CD14-positive monocyte (primary cell): ENCODE measurements at places on chromosomes 4 and X. TPM values are rescaled to one million over a fixed set of nuclear protein-coding genes. Genes with fewer than 3 reads are reported as not detected.

- DNase-seq, result no peak
- H3K4me1 ChIP-seq, result no peaks in the 10 kb centered on the region
- no peak overlapping the region for H3K27ac ChIP-seq
These were observed 77.8 kb upstream of the HELT start for GRCh38 chr4:184940500-184940899.

DNA sequence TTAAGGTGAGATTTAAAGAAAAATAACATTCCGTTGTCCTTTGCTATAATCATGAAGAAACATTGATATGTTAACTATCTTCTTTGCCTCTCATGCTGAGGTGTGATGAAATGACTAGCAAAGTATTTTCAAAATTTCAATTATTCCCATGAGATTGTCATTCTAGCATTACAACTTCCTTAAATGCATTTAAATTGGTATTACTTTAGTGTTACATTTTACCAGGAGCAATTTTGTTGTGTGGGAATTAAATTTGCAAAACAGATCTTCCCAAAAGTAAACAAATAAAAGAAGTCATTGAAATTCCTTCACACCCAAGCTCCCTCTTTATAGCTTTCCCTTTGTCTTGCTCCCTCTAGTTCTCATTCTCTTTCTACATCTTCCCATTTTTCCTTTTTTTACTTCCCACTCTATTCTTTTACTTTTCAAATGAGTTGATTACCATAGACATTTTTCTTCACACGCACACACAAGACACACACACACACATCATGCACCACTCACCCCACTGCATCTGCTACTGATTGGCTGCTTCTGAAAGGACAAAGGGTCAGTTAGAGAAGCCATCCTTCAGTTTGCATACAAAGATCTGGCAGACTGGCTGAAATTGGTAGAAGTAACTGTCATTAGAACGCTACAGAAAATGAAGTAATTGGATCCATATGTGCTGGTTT is 10.0 kb upstream of the APELA start:
- H3K4me1 ChIP-seq, result no peaks in the 10 kb centered on the region
- H3K27ac ChIP-seq, result no peak overlapping the region
- no peak overlapping the region for H3K4me3 ChIP-seq
- H3K36me3 ChIP-seq, result no peaks in the 10 kb centered on the region
- H3K27me3 ChIP-seq, result no peaks in the 10 kb centered on the region

DNA sequence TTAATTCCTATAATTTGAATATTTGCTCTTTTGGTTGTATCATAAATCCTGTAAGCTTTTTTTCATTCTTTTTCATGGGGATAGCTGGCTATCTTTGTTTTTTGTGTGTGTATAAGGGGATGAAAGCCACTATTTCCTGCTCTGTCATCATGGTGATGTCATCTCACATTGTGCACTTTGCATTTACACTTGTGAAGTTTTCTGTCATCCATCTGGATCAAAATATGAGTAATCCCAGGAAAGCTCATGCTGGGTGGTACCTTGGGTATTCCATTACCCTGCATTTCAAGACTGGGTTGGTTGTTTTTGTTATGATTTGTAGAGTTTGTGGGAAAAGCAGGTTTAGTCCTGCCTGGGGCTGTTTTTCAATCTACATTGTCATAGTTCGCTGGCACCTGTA is 367.3 kb downstream of the CHIC1 start:
- no peaks in the 10 kb centered on the region for H3K27me3 ChIP-seq
- H3K4me1 ChIP-seq, result no peaks in the 10 kb centered on the region
- DNase-seq, result no peak
- H3K4me3 ChIP-seq, result no peak overlapping the region
- no peaks in the 10 kb centered on the region for H3K36me3 ChIP-seq
- H3K27ac ChIP-seq, result no peak overlapping the region

GRCh38 chr4:78057600-78058550 is 752 bp downstream of the FRAS1 start:
- H3K27me3 ChIP-seq, result peaks cover 78% of the 10 kb centered on the region
- peaks cover 30% of the 10 kb centered on the region for H3K4me1 ChIP-seq
- H3K4me3 ChIP-seq, result peak overlapping the region; percentile 66
- no peaks in the 10 kb centered on the region for H3K36me3 ChIP-seq
- no peak for DNase-seq

- no peaks in the 10 kb centered on the region for H3K4me1 ChIP-seq
- no peaks in the 10 kb centered on the region for H3K36me3 ChIP-seq
- no peak for DNase-seq
- peaks cover 4% of the 10 kb centered on the region for H3K27me3 ChIP-seq
These were observed 7.2 kb downstream of the NR0B1 start for GRCh38 chrX:30301963-30302362.

DNA sequence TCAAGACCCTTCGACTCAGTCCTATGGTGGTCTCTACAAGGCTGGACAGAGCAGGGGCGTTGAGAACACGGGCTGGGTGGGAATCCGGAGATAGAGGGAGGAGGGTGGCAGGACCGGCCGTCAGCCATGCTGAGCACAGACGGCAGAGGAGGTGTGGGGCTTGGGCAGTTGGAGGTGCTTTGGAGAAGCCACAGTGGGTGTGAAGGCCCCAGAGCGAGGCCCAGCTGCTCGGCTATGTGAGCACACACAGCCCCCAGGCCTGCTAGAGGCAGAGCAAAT is 4.2 kb downstream of the PDE6B start:
- no peaks in the 10 kb centered on the region for H3K27me3 ChIP-seq
- no peaks in the 10 kb centered on the region for H3K4me1 ChIP-seq
- H3K36me3 ChIP-seq, result no peaks in the 10 kb centered on the region
- H3K27ac ChIP-seq, result no peak overlapping the region

DNA sequence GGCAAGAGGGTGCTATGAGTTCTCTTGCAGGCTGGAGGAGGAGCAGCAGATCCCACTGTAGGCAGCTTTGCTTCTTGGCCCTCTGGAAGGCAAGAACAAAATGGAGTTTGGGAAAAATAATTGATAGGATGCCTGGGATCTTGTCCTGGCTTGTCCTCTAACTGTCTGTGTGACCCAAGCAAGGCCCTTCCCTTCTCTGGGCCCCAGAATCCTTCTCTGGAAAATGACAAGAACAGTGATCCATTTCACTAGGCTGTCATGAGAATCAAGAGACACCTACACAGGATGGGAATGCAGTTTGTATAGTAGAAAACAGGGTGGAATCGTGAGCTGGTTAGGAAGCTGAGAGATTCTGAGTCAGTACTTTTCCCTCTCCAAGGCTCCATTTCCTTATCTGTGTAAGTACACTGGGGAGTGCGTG is 133.3 kb downstream of the PJA1 start:
- no peak for DNase-seq
- no peaks in the 10 kb centered on the region for H3K4me1 ChIP-seq
- H3K27ac ChIP-seq, result no peak overlapping the region
- no peaks in the 10 kb centered on the region for H3K36me3 ChIP-seq

GRCh38 chr4:114277690-114278089 is 298.2 kb upstream of the ARSJ start:
- H3K27me3 ChIP-seq, result no peaks in the 10 kb centered on the region
- no peaks in the 10 kb centered on the region for H3K4me1 ChIP-seq
- H3K27ac ChIP-seq, result no peak overlapping the region

- no peaks in the 10 kb centered on the region for H3K36me3 ChIP-seq
- no peaks in the 10 kb centered on the region for H3K27me3 ChIP-seq
- H3K27ac ChIP-seq, result no peak overlapping the region
- no peak for DNase-seq
- H3K4me1 ChIP-seq, result peaks cover 36% of the 10 kb centered on the region
These were observed 6.4 kb upstream of the COMMD8 start for GRCh38 chr4:47469951-47470350.

FAM114A1 gene
- 3.2 TPM for polyA plus RNA-seq
